Inflammatory macrophage treated with lipopolysaccharide for 1 hour (primary cell): ENCODE measurements at places on chromosomes 1 and 21.
A peak's percentile ranks its signal among the peaks of the same experiment; 100 is the strongest.

GRCh38 chr1:37161171-37161570 lies 126.9 kb upstream of the GRIK3 start:
- DNase-seq, result no peak

- DNase-seq, result no peak
These were observed 118.4 kb upstream of the NR5A2 start for GRCh38 chr1:199909137-199909536.

GRCh38 chr1:3675436-3675835 lies 23.1 kb downstream of the TP73 start:
- DNase-seq, result no peak

- DNase-seq, result no peak
These were observed at the start of gene PRDM16 for GRCh38 chr1:3068564-3069431. PRDM16 (plus strand) TSS chr1:3069203; CDS start chr1:3069260, 57 bp downstream.

DNA sequence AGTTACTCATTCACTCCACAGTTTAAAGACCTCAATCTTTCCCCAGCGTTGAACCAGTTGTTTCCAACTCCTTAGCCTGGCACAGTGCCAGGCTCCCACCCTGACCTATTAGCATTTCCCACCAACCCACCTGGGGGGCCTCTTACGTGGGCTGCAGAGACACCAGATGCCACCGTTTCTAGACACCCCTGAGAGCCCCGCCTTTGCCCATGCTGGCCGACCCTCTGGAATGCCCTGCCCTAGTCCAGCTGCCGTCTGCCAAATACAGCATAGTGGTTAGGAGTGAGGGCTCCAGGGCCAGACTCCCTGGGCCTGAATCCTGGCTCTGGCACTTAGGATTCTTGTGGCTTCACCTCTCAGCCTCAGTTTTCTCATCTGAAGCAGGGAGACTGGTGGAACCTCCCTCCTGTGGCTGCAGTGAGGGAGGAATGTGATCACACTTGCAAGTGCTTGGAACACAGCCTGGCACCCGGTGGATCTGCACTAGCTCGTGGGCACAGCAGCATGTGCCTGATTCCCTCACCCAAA lies 65.2 kb downstream of the TMCO4 start:
- DNase-seq, result no peak

GRCh38 chr1:97202481-97203380 lies 481.1 kb downstream of the PTBP2 start:
- no peak for DNase-seq

DNA sequence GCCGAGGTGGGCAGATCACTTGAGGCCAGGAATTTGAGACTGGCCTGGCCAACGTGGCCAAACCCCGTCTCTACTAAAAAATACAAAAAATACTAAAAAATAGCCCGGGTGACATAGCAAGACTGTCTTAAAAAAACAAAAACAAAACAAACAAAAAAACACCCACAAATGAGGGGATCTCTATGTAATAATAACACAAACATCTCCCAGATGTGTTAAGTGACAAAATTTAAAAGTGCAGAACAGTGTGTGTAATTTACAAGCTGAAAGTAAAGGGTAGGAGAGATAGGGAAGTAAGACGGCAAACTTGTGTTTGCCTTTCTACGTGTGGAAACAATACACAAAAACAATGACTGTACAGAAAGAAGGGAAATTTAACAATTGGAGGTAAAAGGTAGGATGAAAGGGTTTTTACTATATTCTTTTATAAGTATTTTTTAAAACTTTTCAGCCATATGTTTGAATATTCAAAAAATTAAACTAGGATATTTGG lies 36.3 kb downstream of the ARID4B start:
- DNase-seq, result peak; percentile 19

DNA sequence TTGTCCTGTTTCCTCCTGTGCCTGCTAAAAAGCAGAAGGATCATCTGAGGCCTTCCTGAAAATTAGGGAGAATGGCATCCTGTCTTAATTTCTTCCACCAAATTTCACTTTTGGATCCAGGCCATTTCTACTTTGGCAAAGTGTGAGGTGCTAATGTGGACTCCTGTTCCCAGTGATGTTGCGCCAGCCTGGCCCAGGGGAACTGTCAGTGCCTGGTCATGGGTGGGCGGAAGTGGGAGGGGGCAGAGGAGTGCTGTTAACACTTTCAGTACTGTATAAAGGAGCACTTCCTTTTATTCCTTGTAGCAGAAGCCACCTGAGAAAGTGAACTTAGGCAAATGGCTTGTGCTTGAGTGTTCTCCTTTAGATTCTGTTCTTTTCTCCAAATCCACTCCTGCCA lies 19.9 kb downstream of the ELAPOR1 start:
- peak; percentile 49 for DNase-seq

DNA sequence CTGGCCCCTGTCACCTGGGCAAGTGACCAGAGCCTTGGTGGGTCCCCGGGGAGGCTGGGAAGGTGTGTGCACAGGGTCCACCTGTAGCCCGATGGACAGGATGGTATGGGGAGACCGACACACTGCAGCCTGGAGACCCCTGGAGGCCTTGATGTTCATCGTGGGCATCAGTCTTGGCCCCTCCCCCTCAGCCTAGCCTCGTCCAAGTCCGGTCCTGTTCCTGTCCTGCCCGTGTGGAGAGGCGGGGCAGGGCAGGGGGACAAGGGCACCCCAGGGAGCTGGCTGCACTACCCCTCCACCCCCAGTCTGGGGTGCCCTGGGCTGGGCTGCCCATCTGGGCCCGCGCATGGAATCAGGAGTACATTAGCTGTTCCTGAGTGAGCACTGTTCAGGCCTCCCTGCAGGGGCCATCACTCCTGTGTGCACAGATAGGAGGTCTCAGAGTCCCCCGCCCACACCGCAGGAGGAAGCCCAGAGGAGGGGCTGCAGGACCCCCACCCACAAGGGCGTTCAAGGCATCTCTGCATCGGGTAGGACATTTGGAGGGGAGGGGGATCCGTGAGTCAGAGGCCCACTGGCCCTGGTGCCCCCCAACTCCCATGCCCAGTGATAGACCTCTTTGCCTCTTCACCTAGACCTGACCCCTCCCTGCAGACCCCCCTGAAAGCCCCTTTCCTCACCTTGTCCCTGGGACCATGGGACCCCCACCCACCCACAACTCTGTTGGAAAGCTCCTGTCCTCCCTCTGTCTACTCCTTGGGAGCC lies 63.2 kb downstream of the WNT9A start:
- DNase-seq, result no peak

DNA sequence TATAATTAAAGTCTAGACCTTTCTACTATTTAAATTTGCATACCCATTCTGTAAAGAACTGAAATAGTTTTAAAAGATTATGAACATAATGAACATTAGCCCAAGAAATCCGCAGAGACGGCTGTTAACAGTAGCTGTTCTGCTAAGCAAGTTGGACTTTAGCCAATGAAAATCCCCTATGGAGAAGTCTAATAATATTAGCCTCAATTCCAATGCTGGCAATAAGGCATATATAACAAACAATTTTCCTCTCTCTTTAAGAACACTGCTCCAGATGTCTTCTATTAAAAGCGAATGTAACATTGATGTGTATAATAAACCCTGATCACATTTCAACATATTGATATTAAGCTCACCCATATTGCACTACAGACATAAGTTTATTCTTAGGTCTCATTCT lies 221.3 kb upstream of the KCTD3 start:
- DNase-seq, result no peak

DNA sequence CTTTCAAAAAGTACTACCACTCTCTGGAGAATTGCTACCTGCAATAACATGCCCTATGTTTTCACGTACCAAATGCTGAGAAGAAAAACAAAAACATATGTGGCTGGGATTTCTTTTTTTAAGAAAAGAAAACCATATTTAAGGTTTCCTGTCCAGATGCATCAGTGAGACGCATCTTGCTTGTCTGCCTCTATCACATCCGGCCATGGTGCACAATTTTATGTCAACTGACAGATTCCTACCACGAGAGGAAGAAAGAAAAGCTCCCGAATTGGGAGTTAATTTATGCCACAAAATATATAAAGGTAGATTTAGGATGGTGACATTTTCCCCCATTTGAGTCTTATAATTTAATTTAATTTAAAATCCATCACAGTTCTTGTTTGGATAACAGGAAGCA lies 62.3 kb upstream of the COL24A1 start:
- no peak for DNase-seq

GRCh38 chr1:214367841-214368240 lies 86.9 kb downstream of the SMYD2 start:
- DNase-seq, result no peak

DNA sequence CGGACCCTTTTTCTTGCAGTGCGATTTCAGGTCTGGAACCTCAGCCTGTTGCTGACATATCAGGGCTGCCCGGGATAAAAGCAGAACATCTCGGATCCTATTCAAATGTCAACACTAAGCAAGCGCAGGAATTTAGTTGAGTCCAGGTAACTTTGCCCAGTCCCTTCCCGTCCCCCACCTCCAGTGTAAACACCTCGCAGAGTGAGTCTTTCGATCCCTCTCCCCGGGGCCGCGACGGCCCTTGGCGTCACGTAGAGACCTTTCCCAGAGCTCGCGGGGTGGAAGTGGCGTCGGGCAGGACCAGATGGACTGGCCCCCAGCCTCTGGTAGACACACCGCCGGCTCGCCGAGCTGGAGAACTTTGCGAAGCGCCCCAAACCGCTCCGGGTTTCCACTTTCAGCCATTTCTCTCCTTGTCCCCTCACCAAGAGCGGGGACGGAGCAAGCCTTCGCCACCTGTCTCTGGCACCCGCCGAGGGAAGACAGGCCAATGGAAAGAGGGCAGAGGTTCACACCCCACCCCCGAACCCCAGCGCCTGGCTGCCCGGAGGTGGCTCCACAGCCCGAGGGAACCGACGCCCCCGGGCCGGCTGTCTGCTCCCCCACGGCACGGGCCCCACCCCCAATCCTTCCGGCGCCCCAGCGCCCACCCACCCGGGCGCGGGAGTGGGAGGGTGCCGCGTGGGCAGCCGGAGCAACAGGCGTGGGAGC lies 570 bp downstream of the KCND3 start:
- DNase-seq, result no peak

GRCh38 chr21:45982758-45983648 lies 1.4 kb downstream of the COL6A1 start:
- no peak for DNase-seq

DNA sequence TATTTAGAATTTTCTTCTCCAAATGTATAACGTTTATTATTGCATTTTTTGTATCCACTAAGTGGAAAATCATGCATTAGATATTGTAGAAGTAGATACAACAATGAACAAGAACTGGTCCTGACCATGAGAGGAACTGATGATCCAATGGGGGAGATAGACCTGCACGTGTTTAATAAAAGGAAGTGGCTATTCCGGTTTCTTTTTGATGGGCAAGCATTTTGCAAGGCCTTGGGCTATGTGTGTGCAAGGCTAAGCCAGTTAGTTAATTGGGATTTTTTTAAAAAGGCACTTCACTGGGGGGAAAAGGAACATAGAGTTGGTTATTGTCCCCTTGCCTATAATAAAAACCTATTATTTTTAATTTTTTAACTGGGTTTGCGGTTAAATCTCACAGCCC lies 961 bp upstream of the VCAM1 start:
- peak; percentile 59 for DNase-seq

DNA sequence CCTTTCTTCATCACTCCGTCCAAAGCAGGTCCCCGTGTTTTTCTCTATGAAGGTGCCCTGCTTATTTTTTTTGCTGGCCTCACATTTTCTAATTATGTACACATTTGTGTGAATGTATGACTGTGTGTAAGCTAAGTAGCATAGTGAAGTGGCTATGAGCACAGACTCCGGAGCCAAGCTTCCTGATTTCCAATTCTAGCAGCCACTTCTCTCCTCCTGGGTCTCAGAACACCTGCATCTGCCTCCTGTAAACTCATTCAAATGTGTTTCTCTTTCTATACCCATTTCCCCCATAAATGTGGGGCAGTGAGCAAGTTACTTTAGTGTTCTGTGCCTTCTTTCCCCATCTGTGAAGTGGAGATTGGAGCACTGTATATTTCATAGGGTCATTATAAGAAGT lies 2.1 kb downstream of the SLAMF6 start:
- no peak for DNase-seq

GRCh38 chr1:17198476-17199258 lies 6.3 kb upstream of the PADI1 start:
- DNase-seq, result no peak

DNA sequence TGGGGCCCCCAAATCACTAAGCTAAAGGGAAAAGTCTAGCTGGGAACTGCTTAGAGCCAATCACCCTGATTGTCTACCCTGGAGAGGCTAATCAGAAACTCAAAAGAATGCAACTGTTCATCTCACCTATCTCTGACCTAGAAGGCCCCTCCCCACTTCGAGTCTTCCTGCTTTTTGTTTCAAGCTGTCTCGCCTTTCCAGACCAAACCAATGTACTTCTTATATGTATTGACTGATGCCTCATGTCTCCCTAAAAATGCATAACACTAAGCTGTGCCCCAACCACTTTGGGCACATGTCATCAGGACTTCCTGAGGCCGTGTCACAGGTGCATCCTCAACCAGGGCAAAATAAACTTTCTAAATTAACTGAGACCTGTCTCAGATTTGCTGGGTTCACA lies 209.5 kb downstream of the APP start:
- DNase-seq, result no peak

GRCh38 chr1:98034505-98034904 lies 113.7 kb upstream of the DPYD start:
- no peak for DNase-seq

DNA sequence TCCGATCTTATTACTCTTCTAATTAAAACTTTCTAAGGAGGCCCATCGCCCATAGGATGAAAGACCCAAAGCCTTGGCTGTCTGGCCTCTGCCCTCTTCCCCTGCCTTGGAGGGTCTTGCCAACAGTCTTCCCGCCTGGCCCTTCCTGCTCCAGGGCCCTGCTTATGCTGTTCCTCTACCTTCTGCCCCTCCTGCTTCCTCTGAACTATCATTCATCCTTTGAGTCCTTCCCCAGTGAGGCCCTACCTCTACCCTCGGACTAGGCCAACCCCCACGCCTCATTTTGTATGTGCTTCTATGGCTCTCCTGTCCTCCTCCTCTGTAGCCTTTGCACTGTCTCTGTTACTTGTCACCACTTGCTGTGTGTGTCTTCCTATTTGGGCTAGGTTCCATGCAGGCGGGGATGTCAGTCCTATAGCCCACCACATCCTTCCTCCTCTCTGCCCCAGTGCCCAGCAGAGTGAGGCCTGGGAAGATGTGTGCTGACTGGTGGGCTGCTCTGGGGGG lies 5.4 kb downstream of the RUSC1 start:
- no peak for DNase-seq
